ENCODE measurements at places on chromosomes 1 and 21.

DNA sequence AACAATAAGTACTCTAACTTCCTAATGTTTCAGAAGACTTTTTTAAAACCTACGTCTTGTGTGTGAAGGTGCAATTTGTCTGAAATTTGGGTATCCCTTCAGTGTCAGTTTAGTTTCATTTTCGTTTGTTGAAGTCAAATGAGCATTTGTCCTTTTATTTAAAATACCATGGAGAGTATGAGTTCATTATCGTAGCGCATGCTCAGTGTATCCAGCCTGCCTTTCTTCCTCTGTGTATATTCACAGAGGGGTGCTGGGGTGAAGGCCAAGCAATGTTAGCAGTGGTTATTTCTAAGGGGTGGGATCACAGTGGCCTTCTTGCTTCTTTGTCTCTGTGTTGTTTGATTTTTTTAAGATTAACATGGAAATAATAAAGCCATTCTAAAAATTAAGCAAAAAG lies 43.2 kb downstream of the CNN3 start:
- no peak for DNase-seq

- DNase-seq = no peak
These were observed 87.6 kb downstream of the GFI1 start for GRCh38 chr1:92399076-92399475.

GRCh38 chr1:27935721-27936120 lies 921 bp downstream of the SMPDL3B start:
- no peak for DNase-seq

DNA sequence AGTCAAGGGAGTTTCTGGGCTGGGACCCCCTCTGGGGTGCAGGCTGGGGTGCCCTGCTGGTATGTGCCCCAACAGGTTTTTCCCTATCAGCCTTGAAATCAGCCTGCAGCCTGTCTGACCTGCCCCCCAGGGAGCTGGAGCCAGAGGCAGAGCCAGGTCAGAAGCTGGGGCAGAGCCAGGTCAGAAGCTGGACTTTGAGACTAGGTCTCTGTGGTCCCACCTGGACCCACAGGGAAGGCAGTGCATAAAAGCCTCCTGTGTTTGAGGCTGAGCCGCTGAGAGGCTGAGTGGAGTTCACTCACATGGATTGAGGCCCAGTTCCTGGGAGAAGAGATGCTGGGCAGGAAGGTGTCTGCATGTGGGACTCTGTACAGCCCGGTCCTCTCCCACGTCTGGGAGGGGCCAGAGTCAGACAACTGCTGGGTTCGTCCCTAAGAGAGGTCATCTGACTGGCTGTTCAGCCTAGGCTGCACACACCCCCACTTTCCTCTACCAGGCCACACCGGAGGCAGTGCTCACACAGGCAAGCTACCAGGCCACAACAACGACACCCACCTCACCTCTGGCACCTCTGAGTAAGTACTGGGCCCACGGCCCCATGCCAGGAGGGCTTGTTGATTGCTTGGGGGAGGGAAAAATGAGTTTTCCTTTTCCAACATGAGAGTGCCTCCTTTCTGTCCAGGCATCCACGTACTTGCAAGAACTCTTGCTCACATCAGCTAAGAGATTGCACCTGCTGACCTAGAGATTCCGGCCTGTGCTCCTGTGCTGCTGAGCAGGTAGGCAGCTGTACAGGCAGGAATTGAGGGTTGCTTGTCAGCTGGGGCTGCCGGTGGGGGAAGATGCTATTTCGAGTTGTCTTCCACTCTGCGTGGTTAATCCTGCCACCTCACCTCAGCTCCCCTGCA lies at the start of gene ANXA9:
ANXA9 (plus strand) TSS at position 488 of the 908 bp plus-strand sequence. CDS start 814 bp downstream, outside the sequence.
- no peak for DNase-seq

- DNase-seq = no peak
These were observed 21.2 kb downstream of the PTPN22 start for GRCh38 chr1:113850127-113850796.

DNA sequence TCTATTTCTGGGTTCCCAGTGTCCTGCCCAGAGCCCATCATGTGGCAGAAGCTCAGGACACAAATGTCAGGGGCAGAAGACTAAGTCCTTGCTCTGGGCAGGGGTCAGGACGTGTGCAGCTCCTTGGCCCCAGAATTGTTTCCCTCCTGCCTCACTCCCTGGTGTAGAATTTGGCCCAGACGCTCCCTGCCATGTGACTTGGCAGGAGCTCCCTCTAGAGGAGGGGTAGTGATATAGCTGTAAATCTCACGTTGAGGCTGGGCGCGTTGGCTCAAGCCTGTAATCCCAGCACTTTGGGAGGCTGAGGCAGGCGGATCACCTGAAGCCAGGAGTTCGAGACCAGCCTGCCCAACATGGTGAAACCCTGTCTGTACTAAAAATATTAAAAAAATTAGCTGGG lies 91.2 kb downstream of the UBIAD1 start:
- no peak for DNase-seq

GRCh38 chr1:5428351-5428750 lies 563.9 kb downstream of the NPHP4 start:
- DNase-seq = no peak

- peak; percentile 18 for DNase-seq
These were observed 1.4 kb upstream of the SRRM1 start for GRCh38 chr1:24641646-24642151.

GRCh38 chr1:186272486-186272885 lies 102.6 kb downstream of the TPR start:
- no peak for DNase-seq

- peak; percentile 19 for DNase-seq
These were observed 25.3 kb downstream of the SLC30A7 start for GRCh38 chr1:100921110-100921706.

DNA sequence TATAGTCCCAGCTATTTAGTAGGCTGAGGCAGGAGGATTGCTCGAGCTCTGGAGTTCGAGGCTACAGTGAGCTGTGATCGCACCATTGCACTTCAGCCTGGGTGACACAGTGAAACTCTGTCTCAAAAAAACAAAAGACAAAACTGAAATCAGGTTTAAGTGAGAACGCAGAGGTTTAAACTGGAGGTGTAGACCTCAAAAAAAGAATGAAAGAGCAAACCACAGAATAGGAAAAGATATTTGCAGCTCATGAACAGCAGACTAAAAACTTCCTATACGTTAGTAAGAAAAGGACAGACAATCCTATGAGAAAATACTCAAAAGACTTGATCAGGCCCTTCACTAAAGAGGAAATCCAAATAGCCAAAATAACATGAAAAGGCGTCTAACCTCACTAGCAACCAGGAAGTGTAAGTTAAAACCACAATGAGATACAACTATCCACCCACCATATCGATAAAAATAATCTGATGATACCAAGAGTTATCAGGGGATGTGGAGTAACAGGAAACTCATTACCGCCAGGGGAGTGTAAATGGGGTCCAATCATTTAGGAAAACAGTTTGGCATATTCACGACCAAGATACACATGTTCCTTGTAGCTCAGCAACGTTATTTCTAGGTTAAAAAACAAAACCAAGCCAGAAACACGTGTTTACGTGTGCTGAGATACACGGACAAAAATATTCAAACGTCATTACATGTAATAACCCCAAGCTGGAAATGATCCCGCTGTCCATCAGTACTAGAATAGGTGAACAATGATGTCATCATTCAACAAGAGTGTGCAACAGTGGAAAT lies 9.8 kb downstream of the TNFRSF9 start:
- no peak for DNase-seq

- DNase-seq = no peak
These were observed 162.9 kb upstream of the HP1BP3 start for GRCh38 chr1:20949871-20950590.

- no peak for DNase-seq
These were observed 216.2 kb upstream of the SAMSN1 start for GRCh38 chr21:14762327-14762726.

GRCh38 chr21:29888437-29888836 lies 51.4 kb downstream of the GRIK1 start:
- no peak for DNase-seq

- no peak for DNase-seq
These were observed 7.8 kb upstream of the TMEM222 start for GRCh38 chr1:27314169-27314568.
